ENCODE measurements at places on chromosomes 5 and 9.

DNA sequence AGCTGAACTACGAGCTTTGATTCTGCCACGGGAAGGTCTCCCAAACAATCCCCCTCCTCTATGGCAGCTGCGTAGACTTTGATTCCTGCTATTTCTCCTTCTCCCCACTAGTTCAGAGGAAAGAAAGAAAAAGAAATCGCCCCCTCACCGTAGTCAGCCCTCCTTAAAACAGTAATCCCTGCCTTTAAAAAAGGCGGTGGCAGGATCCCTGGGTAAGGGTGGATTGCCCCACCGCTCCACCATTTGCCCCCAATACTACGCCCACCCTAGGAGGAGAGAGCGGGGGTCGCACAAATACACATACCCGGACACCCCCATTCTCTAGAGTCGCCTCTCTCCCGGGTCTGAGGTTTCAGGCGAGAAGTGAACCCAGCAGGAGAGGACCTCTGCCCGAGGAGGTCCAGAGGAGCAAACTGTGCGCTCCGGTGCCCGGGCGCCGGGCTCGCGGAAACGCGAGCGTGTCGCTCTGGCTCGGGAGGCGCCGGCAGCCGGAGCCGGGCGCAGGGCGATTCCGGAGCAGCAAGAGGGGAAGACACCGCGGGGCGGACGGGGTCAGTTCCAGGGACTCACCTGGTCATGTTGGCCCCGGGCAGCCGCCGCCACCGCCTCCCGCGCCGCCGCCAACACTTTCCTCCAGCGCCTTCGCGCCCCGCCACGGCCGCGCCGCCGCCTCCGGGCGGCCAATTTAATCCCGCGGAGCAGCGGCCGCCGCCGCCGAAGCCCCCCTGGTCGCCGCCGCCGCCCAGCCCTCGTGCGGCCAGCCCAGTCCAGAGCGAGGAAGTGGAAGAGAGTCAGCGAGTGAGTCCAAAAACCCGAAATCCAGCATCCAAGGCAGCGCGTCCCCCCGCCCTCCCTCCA, 1057.7 kb upstream of the DMAC1 start:
- DNase-seq: peak; percentile 75

- peak; percentile 49 for DNase-seq
Measured at GRCh38 chr5:168162464-168162863, 129.0 kb upstream of the WWC1 start.

GRCh38 chr5:72511774-72512592, 4.8 kb upstream of the ZNF366 start:
- DNase-seq: no peak

GRCh38 chr9:135565141-135565628, 3.6 kb downstream of the PAEP start:
- no peak for DNase-seq

DNA sequence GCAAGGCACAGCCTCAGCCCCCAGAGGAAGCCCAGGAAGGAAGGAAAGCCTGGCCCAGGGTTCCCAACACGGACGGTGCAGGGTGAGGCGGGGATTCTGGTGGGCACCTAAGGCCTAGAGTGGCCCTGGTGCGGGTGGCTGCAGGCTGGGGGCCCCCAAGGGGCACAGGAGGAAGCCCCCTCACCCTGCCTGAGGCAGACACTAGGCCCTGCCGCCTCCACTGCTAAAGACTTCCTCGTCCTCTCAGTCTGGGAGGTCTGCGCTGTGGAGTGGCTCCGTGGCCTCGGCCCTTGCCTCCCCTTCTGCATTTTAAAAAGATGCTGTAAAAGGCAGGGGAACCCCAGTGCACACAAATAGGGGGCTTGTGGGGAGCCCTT, 3.4 kb downstream of the SLC9A3 start:
- DNase-seq: no peak

GRCh38 chr5:88542786-88543185, 274.1 kb upstream of the TMEM161B start:
- no peak for DNase-seq

DNA sequence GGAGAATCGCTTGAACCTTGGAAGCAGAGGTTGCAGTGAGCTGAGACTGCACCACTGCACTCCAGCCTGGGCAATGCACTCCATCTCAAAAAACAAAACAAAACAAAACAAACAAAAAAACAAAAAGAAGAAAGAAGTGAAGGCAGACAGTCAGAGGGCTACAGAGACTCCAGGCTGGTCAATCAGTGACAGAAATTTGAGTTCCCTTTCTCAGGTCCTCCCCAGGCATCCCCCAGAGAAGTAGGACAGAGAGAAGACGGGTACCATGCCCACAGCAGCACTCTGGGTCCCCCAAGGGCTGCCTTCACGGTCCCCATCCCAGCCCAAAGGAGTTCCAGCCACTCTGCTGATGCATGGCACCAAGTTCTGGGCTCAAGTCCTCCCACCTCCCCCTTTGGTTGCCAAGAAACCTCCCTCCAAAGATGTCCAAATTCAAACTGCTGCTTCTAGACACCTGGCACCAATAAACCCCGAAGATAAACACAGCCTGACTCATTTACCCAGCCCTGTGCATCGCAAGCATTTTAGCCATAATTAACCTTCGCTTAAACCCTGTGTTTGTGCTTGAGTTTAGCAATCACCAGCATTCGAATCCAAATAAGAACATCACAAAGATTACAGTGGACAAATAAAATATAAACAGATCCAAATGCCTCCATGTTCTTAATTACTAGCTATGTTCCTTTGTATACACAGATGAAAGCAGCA, 24.0 kb downstream of the SEMA4D start:
- DNase-seq: no peak

GRCh38 chr9:100088202-100088601, 10.6 kb downstream of the ERP44 start:
- DNase-seq: no peak

- no peak for DNase-seq
Measured at GRCh38 chr9:79428422-79428821, 143.3 kb upstream of the TLE4 start.

- DNase-seq: no peak
Measured at GRCh38 chr5:147065071-147065470, 169.8 kb upstream of the STK32A start.

- DNase-seq: no peak
Measured at GRCh38 chr5:1748271-1748670, 51.4 kb downstream of the MRPL36 start.

DNA sequence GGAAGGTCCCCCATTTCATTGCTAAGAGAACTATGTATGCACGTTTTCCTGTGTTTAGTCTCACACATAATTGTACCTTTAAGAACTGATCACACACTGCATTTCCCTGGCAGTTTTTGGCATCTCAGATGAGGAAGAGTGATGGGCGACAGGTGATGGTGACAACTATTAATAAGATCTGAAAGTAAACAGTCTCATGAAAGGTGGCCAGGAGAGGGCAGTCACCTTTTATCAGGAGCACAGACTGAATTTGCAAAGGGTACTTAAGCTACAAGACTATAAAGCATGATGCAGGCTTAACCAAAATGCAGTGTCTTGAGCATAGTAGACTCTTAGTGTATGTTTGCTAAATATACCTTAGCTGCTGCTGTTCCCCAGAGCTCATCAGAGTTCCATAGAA, 91.5 kb downstream of the GHR start:
- no peak for DNase-seq

- DNase-seq: no peak
Measured at GRCh38 chr5:15440434-15440833, 59.5 kb upstream of the FBXL7 start.

GRCh38 chr5:93303291-93303691, 277.7 kb downstream of the NR2F1-AS1 start:
- DNase-seq: no peak

- DNase-seq: peak; percentile 90
Measured at GRCh38 chr9:2745560-2746380, 28.5 kb downstream of the KCNV2 start.

DNA sequence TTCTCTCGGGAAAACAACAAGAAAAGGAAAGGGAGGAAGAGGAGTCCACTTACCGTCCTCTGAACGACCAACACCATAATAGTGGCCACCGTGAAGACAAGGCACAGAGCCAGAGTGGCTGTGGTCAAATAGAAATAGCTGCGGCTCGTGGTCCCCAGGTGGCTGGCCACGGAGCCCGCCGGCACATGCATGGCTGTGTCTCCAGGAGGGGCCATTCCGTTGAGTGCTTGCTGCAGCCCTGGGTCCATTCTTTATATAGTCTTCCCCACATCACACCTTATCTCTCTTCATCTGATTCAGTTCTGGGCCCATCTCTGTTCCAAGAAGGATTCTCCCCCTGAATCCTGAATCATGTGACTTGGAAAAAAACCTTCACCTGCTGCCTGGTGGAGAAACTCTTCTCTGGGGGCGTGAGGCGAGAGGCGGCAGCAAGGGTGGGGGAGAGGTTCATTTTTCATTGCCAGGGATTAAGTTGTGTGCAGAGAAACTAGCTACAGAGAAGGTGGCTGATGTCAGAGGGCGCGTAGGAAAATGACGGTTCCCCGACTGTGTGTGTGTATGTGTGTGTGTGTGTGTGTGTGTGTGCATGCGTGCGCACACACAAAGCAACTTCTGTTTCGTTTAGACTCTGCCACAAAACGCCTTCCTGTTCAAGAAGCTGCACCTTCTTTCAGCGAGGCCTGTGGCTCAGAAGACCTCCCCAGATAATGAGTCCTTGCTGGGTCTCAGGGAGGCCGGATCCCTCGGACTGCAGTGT, at the start of gene TNFSF8:
TSS of gene TNFSF8 (minus strand) at position 536 of the 757 bp plus-strand sequence. CDS start at position 248, 288 bp downstream.
- DNase-seq: no peak

DNA sequence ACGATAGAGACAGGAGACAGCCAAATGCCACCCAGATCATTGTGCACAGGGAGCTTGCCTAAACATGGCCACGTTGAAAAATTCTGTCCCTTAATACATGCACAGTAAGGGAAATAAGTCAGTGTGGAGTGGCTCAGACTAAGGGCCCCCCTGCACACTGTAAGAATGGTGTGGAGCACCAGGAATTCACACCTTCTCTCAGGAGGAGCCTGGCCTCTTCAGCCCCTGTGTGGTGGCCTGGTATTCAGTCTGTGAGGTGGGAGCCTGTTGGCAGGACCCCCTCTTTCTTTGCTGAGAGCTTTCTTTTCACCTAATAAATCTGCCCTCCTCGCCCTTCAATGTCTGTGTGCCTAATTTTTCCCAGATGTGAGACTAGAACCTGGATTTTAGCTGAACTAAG, 66.1 kb upstream of the RASGRF2 start:
- DNase-seq: no peak

- no peak for DNase-seq
Measured at GRCh38 chr5:180334751-180335613, 18.2 kb downstream of the GFPT2 start.

Data from brain (organoid and tissue), 16 donors.